NCI-H446 treated with DMSO at 0.1 percent for 48 hours (cell line): ENCODE measurements at places on chromosomes 5 and 9.

DNA sequence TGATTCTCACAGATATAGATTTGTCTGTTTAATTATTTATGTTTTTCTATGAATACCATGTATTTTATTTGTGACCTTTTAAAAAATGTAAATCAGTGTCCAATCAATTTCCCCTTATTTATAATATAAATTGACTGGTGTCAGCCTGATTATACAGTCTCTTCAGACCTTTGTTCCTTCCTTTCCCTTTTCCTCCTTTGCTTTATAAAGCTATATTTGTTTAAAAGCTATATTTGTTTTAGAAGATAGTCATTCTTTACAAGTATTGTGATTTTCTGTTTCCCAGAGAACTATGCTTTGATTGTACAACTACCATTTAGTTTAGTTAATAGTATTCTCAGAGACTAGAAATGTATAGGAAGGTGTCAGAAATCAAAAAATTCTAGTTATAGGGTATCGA lies 90.6 kb downstream of the CNTLN start:
- no peak for DNase-seq

- no peak for DNase-seq
Observed at GRCh38 chr5:180598316-180598701, 7.0 kb upstream of the SCGB3A1 start.

GRCh38 chr9:70488793-70489105 lies 74.3 kb upstream of the KLF9 start:
- no peak for DNase-seq

- DNase-seq: no peak
Observed at GRCh38 chr9:82188817-82189216, 200.2 kb downstream of the SPATA31D1 start.

DNA sequence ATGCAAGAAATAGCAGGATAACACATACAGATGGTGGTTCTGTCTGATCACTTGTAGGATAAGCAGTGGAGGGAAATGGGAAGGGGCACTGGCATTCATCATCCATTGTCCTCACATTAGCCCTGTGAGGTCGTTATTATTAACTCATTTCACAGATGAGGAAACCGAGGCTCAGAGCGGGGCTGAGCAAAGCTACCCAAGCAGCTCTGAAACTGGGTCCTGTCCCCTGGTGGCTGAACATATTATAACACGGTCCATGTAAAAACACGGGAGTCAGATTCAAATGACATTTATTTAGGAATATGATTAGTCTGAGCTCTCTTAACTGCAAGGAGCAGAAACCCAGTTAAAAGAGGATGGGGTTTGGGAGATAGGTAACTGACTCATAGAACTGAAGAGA lies 43.1 kb downstream of the HRH2 start:
- DNase-seq: no peak

DNA sequence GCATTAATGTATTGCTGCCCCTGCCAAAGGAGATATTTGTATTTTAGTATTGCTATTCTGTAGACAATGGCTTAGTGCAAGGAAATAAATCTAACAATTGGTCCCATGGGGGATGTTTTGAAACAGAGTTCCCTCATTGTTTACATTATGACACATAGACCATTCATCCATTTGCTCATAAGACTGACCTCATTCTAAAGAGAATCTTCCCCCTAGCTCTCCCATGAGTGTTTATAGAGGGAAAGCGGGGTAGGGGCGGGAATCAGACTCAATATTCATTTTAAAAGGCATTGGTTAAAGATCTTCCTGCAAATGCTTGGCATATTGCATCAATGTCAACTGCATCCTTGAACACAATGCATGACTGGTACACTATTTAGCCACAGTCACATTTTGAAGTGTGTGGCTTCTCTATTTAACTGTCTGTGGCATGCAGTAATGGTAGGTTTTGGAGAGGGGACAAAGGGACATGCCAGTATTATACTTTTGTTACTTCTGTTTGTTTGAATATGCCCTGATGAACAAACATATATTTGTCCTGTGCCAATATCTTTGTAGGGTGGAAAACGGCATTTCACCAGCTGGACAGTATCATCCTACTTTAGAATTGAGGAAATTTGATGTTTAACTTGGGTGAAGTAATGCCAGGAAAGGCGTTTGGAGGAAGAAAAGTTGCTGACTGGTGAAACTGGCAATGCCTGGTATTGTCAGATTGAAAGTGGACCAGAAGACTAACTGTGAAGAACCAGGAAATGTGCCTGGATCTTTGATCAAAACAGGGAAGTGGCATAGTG lies 84.1 kb upstream of the MEGF10 start:
- DNase-seq: no peak

DNA sequence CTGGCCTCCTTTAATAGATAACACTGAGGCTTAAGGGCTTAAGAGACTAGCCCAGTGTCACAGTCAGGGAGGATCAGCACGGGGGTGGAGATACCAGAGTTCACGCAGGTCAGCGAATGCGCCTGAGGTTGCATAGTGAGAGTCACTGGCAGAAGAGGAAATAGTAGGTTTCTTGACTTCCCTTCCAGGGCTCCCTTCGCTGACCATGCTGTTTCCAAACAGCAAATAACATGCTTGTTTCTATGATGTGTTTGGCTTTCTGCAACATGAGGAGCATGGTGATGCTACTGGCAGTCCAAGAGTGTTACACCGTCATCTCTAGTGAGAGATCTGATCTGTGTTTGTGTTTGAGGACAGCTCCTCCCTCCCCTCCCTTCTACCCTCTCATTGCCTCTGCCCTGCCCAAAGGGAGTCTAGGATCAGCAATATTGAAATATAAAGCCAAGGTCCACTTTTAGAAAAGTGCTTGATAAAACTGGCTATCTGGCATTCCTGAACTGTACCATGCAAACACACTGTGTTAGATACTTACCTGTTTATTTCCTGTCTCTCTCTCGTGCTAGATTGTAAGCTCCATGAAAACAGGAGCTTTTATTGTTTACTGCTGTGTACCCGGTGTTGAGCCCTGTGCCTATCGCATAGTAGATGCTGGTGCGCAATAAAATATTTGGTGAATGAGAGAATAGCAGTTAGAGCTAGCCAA lies 12.3 kb downstream of the TLE4 start:
- DNase-seq: no peak

DNA sequence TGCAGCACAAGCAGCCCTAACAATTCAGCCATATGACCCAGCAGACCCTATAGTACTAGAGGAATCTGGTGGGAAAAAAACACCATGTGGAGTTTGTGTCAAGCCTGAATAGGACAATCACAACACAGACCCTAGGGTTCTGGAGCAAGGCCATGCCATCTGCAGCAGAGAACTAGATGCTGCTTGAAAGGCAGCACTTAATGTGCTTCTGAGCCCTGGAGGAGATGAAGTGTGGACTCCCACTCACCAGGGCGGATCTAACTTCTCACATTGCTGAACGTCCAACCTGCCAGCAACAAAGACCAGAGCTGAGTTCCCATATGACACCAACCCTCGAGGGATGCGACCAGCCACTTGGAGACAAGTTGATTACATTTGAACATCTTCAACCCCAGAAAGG lies 43.2 kb downstream of the GABBR2 start:
- no peak for DNase-seq

DNA sequence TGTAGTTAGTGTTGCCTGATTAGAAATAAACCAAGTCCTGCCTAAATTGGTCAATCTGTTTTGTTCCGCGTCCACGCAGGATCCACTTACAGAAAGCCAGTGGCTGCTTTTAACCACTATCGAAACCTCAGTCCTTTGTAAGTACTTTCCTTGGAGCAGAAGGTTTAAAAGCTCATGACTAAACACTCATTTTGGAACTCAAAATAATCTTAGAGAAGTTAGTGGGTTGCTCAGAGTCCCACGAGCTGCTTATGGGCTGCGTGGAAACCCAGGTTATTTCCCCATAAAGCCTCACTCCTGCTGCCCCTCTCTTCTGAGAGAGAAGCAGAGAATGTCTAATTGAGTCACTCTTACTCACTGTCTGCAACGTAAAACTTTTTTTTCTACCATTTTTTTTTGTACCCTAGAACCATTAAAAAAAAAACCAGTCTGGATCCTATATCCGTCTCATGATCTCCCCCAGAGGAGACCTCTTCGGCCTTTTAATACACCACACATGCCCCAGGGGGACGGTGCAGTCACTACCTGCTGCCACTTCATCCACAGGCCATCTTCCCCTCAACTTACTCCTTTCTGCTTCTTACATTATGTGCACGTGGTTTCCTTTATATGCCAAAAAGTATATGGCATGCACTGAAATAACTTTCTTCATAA lies 7.6 kb downstream of the BASP1 start:
- no peak for DNase-seq

DNA sequence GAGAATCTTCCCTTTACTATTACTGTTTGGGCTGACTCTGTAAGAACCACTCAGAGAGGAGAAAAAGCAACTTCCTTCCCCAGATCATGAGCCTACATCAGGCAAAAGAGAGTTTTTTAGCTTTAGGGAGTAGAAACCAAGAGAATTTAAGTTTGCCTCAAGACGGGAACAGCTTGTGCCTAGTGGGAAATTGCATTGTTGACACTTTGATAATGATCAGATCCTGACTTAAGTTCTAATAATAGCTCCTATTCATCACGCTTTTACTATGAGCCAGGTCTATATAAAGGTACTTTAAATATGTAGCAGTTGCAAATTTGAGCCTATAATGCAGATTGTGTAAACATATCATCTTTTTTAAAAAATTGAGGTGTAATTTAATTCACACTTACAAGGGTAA lies 298.2 kb downstream of the MAN2A1 start:
- DNase-seq: no peak

DNA sequence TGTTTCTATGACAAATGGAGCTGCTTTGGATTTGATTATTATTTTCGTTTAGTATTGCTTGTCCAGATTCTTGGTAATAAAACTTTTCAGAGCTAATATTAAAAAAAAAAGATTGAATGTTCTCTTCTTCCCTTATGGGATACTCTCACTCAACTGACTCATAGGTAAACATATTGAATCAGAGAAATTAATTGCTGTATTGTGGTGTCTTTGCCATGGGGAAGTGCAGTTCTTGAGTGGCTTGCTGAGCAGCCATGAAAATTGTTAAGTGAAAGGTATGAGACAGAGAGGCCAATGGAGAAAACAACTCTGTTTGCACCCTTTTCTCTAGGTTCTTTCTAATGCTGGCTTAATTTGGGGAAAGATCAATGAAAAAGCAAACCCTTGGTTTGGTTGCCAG lies 149.9 kb upstream of the HMHB1 start:
- no peak for DNase-seq

GRCh38 chr5:76379855-76380254 lies 23.2 kb upstream of the IQGAP2 start:
- no peak for DNase-seq

DNA sequence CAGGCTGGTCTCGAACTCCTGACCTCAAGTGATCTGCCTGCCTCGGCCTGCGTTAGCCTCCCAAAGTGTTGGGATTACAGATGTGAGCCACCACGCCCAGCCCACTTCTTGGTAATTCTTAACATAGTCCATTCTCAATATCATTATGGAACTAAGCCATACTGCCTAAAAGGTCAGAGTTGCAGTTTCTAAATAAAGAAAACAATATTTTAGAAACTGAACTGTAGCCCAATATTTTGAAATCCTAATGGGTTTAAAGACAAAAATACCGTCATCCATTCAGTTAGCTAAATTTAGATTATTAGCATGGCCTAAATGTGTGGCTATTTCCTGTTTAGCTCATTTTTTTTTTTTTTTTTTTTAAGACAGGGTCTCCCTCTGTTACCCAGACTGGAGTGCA lies 99.5 kb downstream of the USP20 start:
- no peak for DNase-seq

DNA sequence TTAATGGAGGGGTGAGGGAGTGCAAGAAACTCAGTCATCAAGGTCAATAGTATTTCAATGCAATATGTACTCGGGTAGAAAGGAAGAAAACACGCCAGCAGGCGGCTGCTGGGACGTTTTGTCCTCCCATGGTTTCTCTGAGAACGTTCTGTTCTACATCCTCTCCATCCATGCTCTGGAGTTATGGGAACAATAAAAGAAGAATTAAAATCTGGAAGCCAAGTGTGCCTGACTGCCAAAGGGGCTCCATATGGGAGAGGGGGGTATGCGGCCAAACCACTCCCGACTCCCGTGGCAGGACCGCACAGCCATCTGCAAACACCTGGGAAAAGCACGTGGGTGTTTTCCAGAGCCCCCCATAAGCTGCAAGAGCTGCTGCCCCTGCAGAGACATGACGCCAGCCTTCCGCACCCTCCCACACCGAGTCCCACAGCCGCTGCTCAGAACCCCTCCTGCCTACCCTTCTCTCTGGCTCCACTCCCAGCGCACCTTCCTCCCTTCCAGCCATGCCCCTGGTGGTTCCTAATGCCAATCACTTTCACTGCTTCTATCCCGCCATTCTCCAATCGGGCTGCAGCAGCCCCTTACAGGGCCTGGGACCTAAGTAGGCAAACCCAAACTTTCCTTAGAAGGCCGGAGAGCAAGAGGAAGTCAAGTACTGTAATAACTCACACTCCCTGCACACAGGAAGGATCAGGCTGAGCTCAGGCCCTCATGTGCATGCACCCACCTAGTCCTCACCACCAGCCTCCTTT lies 241.6 kb downstream of the SYK start:
- no peak for DNase-seq

GRCh38 chr5:93304456-93305250 lies 276.4 kb downstream of the NR2F1-AS1 start:
- DNase-seq: no peak

DNA sequence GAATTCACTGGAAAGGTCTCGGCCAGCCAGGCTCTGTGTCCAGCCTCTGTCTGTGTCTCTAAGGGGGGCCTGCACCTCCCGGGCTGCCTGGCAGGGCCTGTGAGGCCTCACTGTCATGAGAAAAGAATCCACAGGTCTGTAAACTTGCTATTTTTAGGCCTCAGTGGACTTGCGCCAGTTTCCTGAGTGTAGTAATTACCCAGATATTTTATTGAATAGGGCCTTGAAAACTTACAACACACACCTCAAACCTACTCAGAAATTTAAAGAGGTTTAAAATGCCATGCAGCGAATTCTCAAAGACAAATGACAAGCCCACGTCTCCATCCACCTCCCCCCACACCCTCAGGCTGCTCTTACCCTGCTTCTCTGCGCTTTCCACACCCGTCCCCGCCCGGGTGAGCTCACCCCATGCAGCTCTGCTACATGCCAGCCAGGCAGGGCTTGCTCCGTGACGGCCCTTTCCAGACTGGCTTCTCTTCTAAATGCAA lies 8.8 kb upstream of the TENT4A start:
- no peak for DNase-seq

- DNase-seq: no peak
Observed at GRCh38 chr5:76422227-76422626, 19.1 kb downstream of the IQGAP2 start.

DNA sequence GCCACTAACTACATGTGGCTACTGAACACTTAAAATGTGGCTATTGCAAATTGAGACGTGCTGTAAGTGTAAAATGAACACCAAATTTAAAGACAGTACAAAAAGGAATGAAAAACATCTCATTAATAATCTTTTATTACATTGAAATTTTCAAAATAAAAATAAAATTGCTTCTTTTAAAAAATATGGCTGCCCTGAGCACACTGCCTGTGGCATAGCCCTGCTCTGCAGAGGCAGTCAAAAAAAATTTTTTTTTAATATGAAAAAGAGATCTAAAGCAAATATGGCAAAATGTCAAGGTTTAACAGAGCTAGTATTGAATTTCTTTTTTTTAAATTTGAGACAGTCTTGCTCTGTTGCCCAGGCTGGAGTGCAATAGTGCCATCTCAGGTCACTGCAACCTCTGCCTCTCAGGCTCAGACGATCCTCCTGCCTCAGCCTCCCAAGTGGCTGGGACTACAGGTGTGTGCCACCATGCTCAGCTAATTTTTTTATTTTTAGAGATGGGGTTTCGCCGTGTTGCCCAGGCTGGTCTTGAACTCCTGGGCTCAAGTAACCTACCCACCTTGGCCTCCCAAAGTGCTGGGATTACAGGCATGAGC lies 25.6 kb downstream of the CARNMT1 start:
- no peak for DNase-seq

GRCh38 chr9:136845465-136846260 lies 3.4 kb downstream of the AJM1 start:
- DNase-seq: no peak

- no peak for DNase-seq
Observed at GRCh38 chr9:117775591-117775990, 71.4 kb downstream of the TLR4 start.
